Heart left ventricle (tissue), 16 donors: ENCODE measurements at places on chromosomes 1 and 21. TPM values are rescaled to one million over a fixed set of nuclear protein-coding genes. Genes with fewer than 3 reads are reported as not detected.

The LCE3D gene
- not detected for total RNA-seq

The KRTAP13-2 gene
- total RNA-seq, result not detected

The ZNF669 gene
- 3.2 TPM for total RNA-seq

The GPR61 gene
- 0.25 TPM for total RNA-seq

The GOLPH3L gene
- total RNA-seq, result 11.4 TPM

The RCSD1 gene
- total RNA-seq, result 29.6 TPM

The PGBD5 gene
- 9.3 TPM for total RNA-seq

The PAQR6 gene
- 1.9 TPM for total RNA-seq

The PROK1 gene
- total RNA-seq, result 0.26 TPM

The PYHIN1 gene
- not detected for total RNA-seq

GRCh38 chr1:23367451-23367790 lies 2.2 kb downstream of the ZNF436 start:
- DNase-seq, result no peak

- no peak for DNase-seq
These were observed at the start of gene KANK4 for GRCh38 chr1:62318756-62319544. TSS of gene KANK4 (minus strand) at chr1:62319434. CDS start at chr1:62281564, 37,870 bp downstream.

DNA sequence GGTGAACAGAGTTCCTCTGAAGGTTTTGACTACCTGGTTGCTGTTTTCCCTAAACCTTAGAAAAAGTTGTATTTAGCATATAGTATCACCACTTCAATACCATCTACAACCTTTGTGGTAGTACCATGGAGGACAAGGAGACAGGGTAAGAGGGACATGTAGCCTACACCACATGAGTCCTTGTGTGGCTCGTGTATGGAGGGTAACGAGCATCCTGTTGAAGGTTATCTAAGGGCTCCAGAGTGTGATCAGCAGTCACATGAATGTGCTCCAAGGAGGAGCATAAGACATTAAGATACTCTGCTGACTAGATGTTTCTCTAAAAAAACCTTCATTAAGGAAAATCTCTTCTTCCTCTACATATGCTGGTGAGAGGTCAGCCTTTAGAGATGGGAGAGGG lies 67.3 kb downstream of the VCAM1 start:
- no peak for DNase-seq

DNA sequence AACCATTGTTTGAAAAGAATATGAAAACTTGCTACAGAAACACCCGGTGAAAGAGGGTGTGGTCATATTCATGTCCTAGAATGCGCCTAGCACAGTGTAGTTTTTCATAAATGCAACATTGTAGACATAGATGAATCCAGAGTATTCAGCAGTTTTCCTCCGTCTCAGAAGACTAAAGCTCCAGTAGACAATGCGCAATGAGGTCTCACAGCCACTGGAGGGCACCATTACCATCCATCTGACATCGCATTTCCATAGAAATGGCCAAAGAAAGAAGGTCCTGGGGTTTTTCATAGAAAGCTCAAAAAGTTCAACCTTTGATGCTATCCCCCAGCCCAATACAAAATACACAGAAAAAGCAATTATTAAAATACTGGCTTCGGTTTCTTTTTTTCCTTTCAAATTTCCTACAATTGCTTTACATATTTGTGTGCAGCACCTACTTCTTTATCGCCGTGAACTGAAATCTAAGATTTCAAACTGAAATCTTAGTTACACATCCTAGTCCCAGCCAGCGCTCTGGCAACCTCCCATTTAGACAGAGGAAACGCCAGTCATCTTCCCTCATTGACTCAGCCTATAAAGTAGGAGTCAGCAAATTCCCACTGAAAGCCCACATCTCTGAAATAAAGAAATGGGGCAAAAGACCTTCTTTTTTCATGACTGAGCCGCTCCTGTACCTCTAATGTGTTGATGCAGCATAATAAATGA lies 3.9 kb upstream of the CD58 start:
- DNase-seq, result peak; percentile 73

DNA sequence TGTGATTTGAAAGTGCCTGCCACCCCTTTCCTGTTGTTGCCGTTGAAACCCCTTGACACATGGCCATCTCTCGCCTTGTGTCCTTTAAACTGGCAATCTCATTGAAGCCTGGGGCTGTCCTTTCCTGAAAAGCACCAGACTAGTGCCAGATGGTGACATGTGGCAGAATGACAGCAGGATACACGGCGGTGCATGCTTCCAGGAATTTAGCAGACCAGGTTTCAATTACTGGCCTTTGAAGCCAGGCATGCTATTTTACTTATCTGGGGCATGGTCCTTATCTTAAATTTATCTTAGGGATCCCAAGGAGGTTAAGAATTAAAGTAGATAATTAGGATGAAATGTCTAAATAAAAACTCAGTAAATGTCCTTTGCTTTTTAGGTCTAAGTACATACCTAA lies 15.2 kb downstream of the PLPPR4 start:
- peak; percentile 7 for DNase-seq

- DNase-seq, result no peak
These were observed 578.6 kb upstream of the PBX1 start for GRCh38 chr1:163980394-163980793.

GRCh38 chr21:38165466-38166172 lies 91.2 kb upstream of the KCNJ15 start:
- DNase-seq, result no peak

DNA sequence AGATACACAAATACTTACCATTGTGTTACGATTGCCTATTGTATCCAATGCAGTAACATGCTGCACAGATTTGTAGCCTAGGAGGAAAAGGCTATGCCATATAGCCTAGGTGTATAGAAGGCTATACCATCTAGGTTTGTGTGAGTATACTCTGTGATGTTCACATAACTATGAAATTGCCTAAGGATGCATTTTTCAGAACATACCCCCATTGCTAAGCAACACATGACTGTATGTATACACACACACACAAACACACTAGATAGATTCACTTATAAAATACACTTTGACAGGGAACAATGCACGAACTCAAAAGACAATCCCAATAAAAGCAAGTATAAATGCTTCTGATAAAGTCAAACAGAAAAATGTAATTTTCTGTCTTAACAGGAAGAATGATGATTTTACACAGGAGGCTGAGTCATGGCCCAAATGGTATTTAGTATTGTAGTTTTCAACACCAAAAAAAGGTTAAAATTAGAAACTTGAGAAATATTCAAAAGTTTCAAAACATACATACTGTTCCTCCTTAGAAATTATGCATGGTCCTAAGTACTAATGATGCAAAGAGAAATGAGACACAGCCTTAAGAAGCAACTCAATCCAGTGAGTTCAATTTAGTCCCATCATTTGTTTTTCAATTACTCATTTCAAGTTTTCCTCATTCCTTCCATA lies 12.2 kb downstream of the FH start:
- no peak for DNase-seq

DNA sequence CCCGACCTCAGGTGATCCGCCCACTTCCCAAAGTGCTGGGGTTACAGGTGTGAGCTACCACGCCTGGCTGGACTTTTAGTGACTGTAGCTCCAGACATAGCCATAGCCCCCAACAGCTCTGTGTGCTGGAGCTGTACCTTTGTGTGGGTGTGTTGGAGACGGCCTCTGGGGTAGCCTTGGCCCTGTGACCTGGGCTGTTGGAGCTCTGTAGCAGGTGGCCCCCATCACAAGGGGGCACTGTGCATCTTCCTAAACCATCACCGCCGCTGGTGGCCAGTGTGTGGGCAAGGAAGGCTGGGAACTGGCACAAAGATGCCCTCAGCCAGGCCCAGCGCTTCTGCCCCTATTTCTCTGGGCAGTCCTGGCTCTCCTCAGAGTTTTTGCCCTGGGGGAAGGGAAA lies 38.4 kb upstream of the FOXO6 start:
- peak; percentile 67 for DNase-seq

- peak; percentile 76 for DNase-seq
These were observed 13.7 kb downstream of the KIAA1614 start for GRCh38 chr1:180926164-180926981.

GRCh38 chr1:52590266-52590665 lies 11.9 kb upstream of the GPX7 start:
- DNase-seq, result no peak

GRCh38 chr1:82778612-82779011 lies 977.9 kb downstream of the ADGRL2 start:
- no peak for DNase-seq

DNA sequence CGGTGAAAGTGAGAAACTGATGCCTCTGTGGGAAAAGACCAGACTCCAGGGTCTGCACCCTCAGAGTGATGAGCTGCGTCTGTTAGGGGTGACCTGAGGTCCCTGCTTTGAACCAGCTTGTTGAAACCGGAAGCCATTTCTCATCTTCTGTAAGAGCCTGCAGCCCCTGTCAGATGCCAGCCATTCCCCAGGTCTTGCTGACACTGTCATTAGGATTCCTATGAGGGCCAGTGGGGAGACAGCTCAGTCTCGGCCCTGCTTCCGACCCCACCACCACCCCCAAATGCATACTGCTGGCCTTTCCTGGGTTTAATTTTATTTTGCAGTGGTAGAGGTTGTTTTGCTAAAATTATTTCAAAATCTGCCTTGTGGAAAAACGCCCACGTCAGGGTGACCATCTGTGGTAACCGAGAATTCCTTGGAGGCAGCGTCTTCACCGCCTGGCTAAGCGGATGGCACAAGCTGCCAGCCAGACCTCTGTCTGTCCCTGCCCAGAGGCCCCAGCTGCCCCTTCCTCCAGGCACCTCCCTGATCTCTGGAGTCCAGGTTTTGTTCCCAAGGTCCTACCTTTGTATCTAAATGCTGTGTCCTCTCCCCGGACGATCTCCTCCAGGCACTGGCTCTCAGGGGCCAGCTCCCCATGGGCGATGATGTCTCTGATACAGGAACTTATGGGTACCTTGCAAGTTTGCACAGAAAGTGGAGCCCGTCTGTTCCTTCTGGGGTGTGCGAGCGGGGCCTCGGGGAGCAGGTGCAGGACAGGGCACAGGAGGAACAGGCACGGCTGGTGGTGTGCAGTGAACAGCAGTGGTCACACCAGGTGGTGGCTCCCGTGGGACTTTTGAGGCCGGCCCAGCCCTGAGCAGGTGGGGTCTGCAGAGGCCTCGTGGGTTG lies 49.9 kb downstream of the PRKCZ start:
- peak; percentile 4 for DNase-seq

GRCh38 chr1:156745881-156746280 lies 5.0 kb upstream of the MRPL24 start:
- peak; percentile 7 for DNase-seq

- DNase-seq, result no peak
These were observed 663.9 kb downstream of the AJAP1 start for GRCh38 chr1:5318143-5318816.

DNA sequence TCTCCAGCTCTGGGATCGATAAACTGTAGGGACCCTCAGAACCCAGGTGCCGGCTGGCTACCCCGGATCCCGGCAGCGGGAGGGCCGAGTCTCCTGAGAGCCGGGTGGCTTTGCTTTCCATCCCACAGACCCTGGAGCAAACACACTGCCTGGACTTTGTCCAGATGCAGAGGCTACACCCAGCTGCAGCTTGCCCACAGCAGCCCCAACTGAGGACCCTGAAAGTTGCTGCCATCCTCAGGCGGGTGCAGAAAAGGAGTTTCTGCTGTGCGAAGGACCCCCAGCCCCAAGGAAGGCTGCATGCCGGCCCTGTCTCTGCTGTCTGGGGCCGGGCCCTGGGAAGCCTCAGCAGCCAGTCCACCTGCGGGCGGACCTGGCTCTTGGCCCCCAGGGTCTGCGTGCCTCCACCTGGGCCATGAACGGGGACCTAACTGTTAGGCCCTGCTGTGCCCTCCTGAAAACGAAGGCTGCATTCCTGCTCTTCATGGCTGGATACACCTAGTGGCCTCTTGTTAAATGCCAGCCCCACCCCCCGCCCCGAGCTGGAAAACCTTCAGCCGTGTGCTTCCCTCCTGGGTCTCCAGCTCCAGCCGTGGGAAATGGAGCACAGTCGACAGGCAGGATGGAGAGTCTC lies 97.5 kb upstream of the ARHGEF16 start:
- DNase-seq, result no peak

- no peak for DNase-seq
These were observed 217.7 kb downstream of the RERE start for GRCh38 chr1:8599646-8600212.

DNA sequence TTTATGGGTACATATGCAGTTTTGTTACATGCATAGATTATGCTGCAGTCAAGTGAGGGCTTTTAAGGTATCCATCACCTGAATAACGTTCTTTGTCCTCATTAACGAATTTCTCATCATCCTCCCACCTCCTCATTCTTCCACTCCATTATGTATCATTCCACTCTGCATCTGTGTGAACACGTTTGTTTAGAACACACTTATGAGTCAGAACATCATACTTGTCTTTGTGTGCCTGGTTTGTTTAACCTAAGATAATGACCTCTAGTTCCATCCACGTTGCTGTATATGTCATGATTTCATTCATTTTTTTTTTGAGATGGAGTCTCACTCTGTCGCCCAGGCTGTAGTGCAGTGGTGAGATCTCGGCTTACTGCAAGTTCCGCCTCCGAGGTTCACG lies 6.7 kb upstream of the MPC2 start:
- DNase-seq, result no peak

- DNase-seq, result no peak
These were observed 235.6 kb downstream of the SMYD3 start for GRCh38 chr1:246271516-246271915.

DNA sequence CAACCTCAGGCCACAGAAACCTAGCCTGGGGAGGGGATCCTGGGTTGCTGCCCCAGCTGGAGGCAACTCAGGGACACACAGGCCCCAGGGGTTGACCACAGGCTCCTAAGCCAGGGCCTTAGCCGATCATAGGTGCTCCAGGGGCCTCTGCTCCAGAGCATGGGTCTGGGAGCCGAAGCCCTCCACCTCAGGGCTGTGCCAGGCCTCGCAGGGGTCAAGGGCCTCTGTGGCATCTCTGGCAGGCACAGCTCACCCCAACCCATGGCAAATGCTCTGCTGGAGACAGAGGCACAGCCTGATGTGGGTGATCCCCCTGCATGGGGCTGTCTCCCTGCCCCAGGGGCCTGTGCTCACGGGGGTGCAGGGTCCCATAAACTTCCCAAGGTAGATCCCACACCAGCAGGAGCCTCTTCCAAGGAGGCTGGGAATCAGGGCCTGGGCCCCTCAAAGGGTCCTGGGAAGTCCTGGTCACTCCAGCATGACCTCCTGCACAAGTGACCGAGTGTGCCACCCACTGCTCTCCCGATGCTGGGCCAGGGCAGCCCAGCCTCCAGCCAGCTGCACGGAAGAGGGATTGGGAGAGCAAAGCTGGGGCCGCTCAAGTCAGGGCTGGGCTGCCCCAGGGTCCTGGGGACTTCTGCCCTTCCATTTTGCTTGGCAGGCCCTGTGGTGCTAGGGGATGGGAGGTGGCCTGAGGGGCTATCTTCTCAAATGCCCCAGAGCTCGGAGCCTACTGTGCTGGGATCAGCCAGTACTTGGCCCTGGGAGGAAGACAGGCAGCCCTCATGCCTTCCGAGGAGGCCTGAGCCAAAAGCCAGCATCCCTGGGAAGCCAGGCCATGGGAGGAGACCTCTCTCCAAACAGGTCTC lies 22.2 kb upstream of the PRSS38 start:
- DNase-seq, result no peak

DNA sequence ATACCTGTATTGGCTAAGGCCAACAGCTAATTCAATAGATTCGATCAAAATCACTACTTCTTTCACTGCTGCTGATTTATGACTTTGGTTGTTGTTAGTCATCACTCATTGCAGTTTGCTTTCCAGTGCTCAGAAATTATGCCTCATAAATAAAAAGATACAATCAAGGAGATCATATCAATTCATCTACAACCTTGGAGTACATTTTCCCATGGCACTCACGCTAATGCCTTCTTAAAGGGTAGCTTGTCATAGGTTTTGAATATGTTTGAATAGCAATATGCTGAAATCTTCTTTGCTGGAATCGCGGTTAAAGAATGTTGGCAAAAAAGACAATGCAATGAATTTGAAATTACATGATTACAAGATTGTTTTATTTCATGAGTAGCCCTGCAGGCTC lies 89.9 kb downstream of the KCTD3 start:
- DNase-seq, result no peak

- DNase-seq, result no peak
These were observed 834.0 kb downstream of the USP25 start for GRCh38 chr21:16563795-16564194.
